ENCODE measurements at places on chromosomes 6 and 20. TPM values are rescaled to one million over a fixed set of nuclear protein-coding genes. Genes with fewer than 3 reads are reported as not detected.
A peak's percentile ranks its signal among the peaks of the same experiment; 100 is the strongest.

GRCh38 chr6:144343701-144344428, 58.7 kb downstream of the UTRN start:
- peak overlapping the region; percentile 66 for H3K27ac ChIP-seq
- no peaks in the 10 kb centered on the region for H3K27me3 ChIP-seq
- peak; percentile 72 for DNase-seq
- H3K4me3 ChIP-seq = peak overlapping the region; percentile 7

GRCh38 chr6:154139892-154140291, 100.9 kb downstream of the OPRM1 start:
- H3K4me3 ChIP-seq = no peak overlapping the region
- H3K27ac ChIP-seq = no peak overlapping the region
- no peaks in the 10 kb centered on the region for H3K4me1 ChIP-seq
- no peaks in the 10 kb centered on the region for H3K27me3 ChIP-seq

- H3K27me3 ChIP-seq = no peaks in the 10 kb centered on the region
- H3K4me3 ChIP-seq = no peak overlapping the region
- H3K27ac ChIP-seq = no peak overlapping the region
- no peaks in the 10 kb centered on the region for H3K36me3 ChIP-seq
- no peak for DNase-seq
- H3K4me1 ChIP-seq = no peaks in the 10 kb centered on the region
Observed at GRCh38 chr6:155611742-155612141, 156.1 kb upstream of the NOX3 start.

Gene CNR1
- total RNA-seq = 2.9 TPM

Gene BCL2L1
- total RNA-seq = 59.4 TPM

DNA sequence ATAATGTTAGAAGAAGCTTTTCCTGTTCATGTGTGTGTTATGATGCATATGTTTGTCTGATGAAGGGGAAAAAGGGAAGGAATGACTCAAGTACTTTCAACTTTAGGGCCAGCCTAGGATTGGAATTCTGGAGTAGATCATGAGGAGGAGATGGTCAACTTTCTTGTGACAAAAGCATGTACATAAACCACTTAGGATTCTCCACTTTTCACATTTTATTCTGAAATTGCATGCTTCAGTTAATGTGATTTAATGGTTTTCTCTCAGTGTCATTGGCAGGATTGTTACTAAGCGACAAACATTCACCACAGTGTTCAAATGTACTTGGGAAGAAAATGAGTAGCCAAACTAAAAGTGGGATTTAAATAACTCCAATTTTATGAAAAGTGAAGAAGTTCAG, 80.1 kb downstream of the UTRN start:
- H3K4me1 ChIP-seq = no peaks in the 10 kb centered on the region
- H3K27me3 ChIP-seq = no peaks in the 10 kb centered on the region
- no peak overlapping the region for H3K4me3 ChIP-seq
- no peak overlapping the region for H3K27ac ChIP-seq
- no peaks in the 10 kb centered on the region for H3K36me3 ChIP-seq

Gene VTA1
- total RNA-seq = 56.6 TPM

DNA sequence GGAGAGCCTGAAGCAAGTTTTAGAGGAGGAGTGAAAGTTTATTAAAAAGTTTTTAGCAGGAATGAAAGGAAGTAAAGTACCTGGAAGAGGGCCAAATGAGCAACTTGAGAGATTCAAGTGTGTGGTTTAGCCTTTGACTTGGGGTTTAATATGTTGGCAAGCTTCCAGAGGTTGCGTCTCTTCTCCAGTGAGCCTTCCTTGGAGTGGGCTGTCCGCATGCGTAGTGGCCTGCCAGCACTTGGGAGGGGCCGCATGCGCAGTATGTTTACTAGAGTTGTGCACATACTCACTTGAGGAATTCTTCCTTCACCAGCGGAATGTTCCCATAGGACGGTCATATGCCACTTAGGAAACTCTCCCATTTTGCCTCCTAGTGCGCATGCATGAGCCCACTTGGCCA, 235.2 kb downstream of the ALDH8A1 start:
- no peak for DNase-seq
- no peaks in the 10 kb centered on the region for H3K36me3 ChIP-seq
- no peaks in the 10 kb centered on the region for H3K27me3 ChIP-seq
- H3K4me3 ChIP-seq = no peak overlapping the region
- H3K4me1 ChIP-seq = no peaks in the 10 kb centered on the region

- no peak overlapping the region for H3K4me3 ChIP-seq
- no peaks in the 10 kb centered on the region for H3K27me3 ChIP-seq
- no peaks in the 10 kb centered on the region for H3K36me3 ChIP-seq
- no peak for DNase-seq
Observed at GRCh38 chr6:82641677-82642076, 278.1 kb downstream of the TPBG start.

Gene TRIM31
- 51.2 TPM for total RNA-seq

GRCh38 chr6:137426007-137426689, 68.0 kb downstream of the OLIG3 start:
- H3K36me3 ChIP-seq = no peaks in the 10 kb centered on the region
- no peak overlapping the region for H3K27ac ChIP-seq
- no peaks in the 10 kb centered on the region for H3K27me3 ChIP-seq
- no peak overlapping the region for H3K4me3 ChIP-seq

Gene GSTA1
- 8.1 TPM for total RNA-seq

DNA sequence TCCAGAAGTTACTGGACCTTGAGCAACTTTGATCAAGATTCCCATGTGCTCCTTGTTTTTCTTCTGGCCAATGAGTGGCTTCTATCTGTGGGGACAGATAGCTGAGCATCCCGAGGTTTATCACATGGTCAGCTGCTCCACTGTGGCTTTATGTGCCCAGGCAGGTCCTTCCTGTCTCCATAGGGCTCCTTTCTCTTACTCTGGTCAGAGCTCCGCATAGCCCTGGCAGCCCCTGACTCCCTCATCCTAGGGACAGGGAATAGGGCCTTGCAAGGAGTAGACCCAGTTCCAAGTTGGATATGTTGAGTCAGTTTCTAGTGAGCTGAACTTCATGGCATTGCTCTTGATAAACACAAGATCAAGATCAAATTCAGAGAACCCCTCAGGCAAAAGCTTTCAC, 6.4 kb upstream of the MAS1L start:
- H3K36me3 ChIP-seq = no peaks in the 10 kb centered on the region
- no peak overlapping the region for H3K4me3 ChIP-seq
- no peak for DNase-seq
- no peaks in the 10 kb centered on the region for H3K4me1 ChIP-seq
- no peaks in the 10 kb centered on the region for H3K27me3 ChIP-seq

Gene CRISP2
- total RNA-seq = not detected

DNA sequence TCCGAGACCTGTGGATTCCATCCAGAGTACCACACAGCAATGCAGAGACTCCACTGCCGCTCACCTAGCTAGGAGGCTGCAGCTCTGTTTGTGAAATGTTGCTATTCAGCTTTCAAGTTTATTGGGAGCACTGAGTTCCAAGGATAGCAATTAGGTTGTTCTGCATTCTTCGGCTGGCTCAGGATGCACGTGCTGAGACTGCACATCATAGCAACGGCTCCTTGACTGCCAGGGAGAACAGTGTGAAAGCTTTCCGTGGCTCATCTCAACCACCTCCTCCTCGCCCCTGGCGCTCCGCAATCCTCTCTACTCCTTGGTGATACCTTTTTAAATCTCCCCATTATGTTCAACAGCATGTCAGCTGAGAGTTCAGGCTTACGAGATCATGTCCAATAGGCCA, 116.6 kb downstream of the TSHZ2 start:
- no peaks in the 10 kb centered on the region for H3K4me1 ChIP-seq
- DNase-seq = no peak
- H3K27me3 ChIP-seq = no peaks in the 10 kb centered on the region
- no peak overlapping the region for H3K27ac ChIP-seq
- H3K36me3 ChIP-seq = no peaks in the 10 kb centered on the region

DNA sequence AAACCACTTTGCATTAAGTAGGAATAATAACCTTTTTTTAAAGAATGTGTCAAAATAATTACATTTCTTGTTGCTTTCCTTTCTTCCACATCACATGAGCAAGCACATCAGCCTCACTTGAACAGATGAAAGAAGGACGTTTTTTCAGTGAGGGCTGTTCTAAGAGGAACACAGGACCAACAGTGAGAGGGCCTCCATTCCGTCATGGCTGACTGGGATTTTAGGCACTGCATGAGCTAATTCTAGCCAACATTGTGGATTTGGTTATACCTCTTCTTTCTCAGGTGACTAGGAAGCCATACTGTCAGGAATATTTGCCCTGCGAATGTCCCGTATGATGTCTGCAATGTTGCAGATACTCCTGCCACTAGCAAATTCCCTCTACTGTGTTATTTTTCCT, 87.6 kb downstream of the LINC00237 start:
- DNase-seq = no peak
- H3K4me3 ChIP-seq = no peak overlapping the region
- no peak overlapping the region for H3K27ac ChIP-seq
- H3K4me1 ChIP-seq = no peaks in the 10 kb centered on the region
- H3K36me3 ChIP-seq = no peaks in the 10 kb centered on the region
- peaks cover 5% of the 10 kb centered on the region for H3K27me3 ChIP-seq

Gene LY6G6F
- total RNA-seq = not detected

- H3K27me3 ChIP-seq = no peaks in the 10 kb centered on the region
- no peak overlapping the region for H3K4me3 ChIP-seq
- DNase-seq = no peak
- no peak overlapping the region for H3K27ac ChIP-seq
- no peaks in the 10 kb centered on the region for H3K36me3 ChIP-seq
- no peaks in the 10 kb centered on the region for H3K4me1 ChIP-seq
Observed at GRCh38 chr6:92559003-92559402, 860.4 kb downstream of the EPHA7 start.

Gene SLC26A8
- 0.27 TPM for total RNA-seq

GRCh38 chr6:6201200-6201599, 119.3 kb downstream of the F13A1 start:
- H3K27ac ChIP-seq = no peak overlapping the region
- H3K27me3 ChIP-seq = no peaks in the 10 kb centered on the region
- DNase-seq = no peak
- H3K4me3 ChIP-seq = no peak overlapping the region
- H3K4me1 ChIP-seq = no peaks in the 10 kb centered on the region

- H3K27ac ChIP-seq = no peak overlapping the region
- H3K4me1 ChIP-seq = no peaks in the 10 kb centered on the region
- H3K4me3 ChIP-seq = no peak overlapping the region
- DNase-seq = no peak
- H3K36me3 ChIP-seq = no peaks in the 10 kb centered on the region
- H3K27me3 ChIP-seq = no peaks in the 10 kb centered on the region
Observed at GRCh38 chr6:41336824-41337223, 1.4 kb downstream of the NCR2 start.

Gene SLC44A4
- total RNA-seq = 546 TPM

GRCh38 chr20:59788811-59789397, 144.5 kb downstream of the SYCP2 start:
- DNase-seq = no peak
- no peaks in the 10 kb centered on the region for H3K36me3 ChIP-seq
- no peak overlapping the region for H3K4me3 ChIP-seq
- no peaks in the 10 kb centered on the region for H3K4me1 ChIP-seq
- no peaks in the 10 kb centered on the region for H3K27me3 ChIP-seq
- no peak overlapping the region for H3K27ac ChIP-seq

DNA sequence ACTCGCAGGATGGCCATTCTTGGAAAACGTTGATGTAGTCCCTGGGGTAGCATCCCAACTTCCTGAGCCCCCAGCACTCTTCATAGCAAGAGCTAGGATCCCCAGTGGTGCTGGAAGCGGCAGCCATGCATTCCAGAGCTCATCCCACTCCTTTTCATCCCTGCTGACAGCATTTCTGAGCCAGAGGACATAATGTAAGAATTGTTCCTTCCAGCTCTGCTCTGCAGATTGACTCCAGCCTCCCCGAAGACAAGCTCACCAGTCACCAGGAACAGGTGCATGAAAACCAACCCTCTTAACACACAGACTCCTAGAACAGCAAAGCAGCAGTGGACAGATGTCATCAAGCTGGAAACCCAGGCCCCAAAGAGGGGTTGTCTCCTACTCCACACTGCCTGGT, 3.8 kb downstream of the SLC13A3 start:
- no peak overlapping the region for H3K4me3 ChIP-seq
- H3K27me3 ChIP-seq = peaks cover 13% of the 10 kb centered on the region

Gene NRSN1
- not detected for total RNA-seq

Gene TRPC4AP
- total RNA-seq = 52.8 TPM

GRCh38 chr20:32067234-32067821, 15.3 kb downstream of the HCK start:
- H3K27ac ChIP-seq = no peak overlapping the region
- H3K27me3 ChIP-seq = no peaks in the 10 kb centered on the region
- H3K4me1 ChIP-seq = no peaks in the 10 kb centered on the region
- H3K36me3 ChIP-seq = no peaks in the 10 kb centered on the region
- no peak for DNase-seq
- no peak overlapping the region for H3K4me3 ChIP-seq

Gene HLA-DPB1
- total RNA-seq = 53.5 TPM

DNA sequence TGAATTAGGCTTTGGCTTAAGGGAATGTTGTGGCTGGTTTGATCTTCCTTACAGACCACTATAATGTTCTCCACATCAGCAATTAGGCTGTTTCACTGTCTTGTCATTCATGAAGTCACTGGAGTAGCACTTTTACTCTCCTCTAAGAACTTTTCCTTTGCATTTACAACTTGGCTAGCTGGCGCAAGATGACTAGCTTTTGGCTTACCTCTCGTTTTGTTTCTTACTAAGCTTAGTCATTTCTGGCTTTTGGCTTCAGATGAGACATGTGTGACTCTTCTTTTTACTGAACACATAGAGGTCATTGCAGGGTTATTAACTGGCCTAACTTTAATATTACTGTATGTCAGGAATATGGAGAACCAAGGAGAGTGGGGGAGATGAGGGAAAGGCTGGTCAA, 143.2 kb downstream of the PTCHD4 start:
- no peak overlapping the region for H3K4me3 ChIP-seq
- H3K4me1 ChIP-seq = no peaks in the 10 kb centered on the region
- no peak for DNase-seq
- H3K27ac ChIP-seq = no peak overlapping the region
- H3K27me3 ChIP-seq = no peaks in the 10 kb centered on the region

- no peaks in the 10 kb centered on the region for H3K36me3 ChIP-seq
Observed at GRCh38 chr20:15248618-15249395, 911.4 kb upstream of the FLRT3 start.

Gene RIPPLY2
- total RNA-seq = not detected

Gene TNNC2
- 3.8 TPM for total RNA-seq

DNA sequence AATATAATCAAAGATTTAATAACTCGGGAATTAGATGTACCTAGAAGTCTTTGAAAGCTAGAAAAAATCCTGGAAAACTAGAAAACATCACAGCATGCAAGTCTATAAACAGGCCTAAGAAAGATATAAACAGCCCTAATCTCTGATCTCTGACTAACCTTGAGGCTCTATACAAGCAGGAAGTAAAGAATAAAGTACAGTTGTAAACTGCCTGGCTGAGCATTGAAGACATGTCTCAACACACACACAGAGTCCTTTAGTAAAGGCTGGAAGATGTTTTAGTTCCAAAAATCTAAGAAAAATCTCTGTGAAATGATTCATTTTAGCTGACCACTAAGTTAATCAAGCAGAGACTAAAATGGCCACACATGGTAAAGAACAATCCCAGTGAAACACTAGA, 774.5 kb downstream of the EYS start:
- no peak overlapping the region for H3K4me3 ChIP-seq
- no peaks in the 10 kb centered on the region for H3K4me1 ChIP-seq
- no peaks in the 10 kb centered on the region for H3K27me3 ChIP-seq
- no peaks in the 10 kb centered on the region for H3K36me3 ChIP-seq

Data from colonic mucosa (tissue), 4 donors.